Heart right ventricle (tissue), 16 donors: ENCODE measurements at places on chromosomes 1 and 21. TPM values are rescaled to one million over a fixed set of nuclear protein-coding genes. Genes with fewer than 3 reads are reported as not detected.

STYXL2 gene
- 351 TPM for total RNA-seq

DNA sequence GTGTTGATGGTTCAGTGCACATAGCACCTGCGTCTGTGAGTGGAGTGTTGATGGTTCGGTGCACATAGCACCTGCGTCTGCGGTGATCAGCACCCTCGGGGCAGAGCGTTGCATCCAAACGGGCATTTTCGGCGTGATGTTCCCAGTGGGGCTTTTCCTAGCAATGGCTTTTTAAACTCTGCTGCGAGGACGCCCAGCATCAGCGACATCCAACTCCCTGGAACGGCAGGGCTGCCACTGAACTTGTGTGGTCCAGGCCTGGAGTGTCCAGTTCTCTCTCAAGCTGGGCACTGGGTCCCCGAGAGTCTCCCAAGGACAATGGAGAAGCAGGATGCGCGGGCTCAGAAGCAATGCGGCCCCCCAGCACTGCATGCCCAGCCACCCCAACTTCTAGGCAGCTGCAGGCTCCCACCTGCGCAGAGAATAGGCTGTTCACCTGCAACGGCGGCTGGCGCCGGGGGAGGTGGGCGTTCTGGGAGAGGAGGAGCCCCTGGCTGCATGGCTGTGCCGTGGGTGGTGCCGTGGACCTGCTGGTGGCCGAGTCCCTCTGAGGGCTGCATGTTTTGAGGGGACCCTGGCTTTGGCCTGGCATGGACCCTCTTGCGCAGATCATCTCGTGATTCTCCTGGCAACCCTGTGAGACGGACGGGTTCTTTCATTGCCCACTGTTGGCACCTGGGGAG is 10.1 kb upstream of the C1orf174 start:
- no peaks in the 10 kb centered on the region for H3K36me3 ChIP-seq
- H3K27me3 ChIP-seq = peaks cover 33% of the 10 kb centered on the region
- no peak overlapping the region for H3K27ac ChIP-seq
- H3K4me3 ChIP-seq = no peak overlapping the region
- peaks cover 5% of the 10 kb centered on the region for H3K4me1 ChIP-seq

DNA sequence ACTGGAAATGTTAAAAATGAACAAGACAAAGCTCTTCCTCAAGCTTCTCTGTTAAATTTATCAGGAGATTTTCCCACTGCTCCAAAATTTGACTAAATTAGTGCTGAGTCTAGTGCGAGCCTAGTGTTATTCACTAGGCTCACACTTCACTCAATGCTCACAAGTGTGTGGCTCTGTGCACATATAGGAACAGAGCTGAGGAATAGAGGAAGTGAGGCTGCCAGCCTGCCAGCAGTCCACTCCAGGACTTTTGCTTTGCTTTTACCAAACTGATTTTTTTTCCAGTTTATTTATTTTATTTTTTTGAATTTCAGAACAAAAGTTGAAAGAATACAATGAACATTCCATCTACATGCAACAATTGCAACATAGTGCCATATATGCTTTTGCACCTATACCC is 87.2 kb downstream of the VAV3 start:
- no peaks in the 10 kb centered on the region for H3K36me3 ChIP-seq
- H3K4me1 ChIP-seq = peaks cover 3% of the 10 kb centered on the region
- H3K27ac ChIP-seq = no peak overlapping the region
- no peaks in the 10 kb centered on the region for H3K27me3 ChIP-seq
- H3K4me3 ChIP-seq = no peak overlapping the region
- no peak for DNase-seq

DNA sequence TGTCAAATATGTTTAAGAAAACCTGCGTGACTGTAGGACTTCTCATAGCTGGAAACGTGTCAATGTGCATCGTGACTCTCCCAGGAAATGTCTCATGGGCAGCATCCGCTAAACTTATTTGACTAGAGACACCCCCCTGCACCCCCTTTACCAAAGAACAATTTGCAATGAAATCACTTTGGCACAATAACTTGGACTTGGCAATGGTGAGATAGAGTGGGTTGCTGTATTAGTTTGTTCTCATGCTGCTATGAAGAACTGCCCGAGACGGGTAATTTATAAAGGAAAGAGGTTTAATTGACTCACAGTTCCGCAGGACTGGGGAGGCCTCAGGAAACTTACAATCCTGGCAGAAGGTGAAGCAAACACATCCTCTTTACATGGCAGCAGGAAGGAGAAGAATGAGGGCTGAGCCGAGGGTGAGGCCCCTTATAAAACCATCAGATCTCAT is 13.8 kb downstream of the CLDN14 start:
- no peak overlapping the region for H3K27ac ChIP-seq
- no peaks in the 10 kb centered on the region for H3K27me3 ChIP-seq
- no peaks in the 10 kb centered on the region for H3K36me3 ChIP-seq
- H3K4me1 ChIP-seq = no peaks in the 10 kb centered on the region

DNA sequence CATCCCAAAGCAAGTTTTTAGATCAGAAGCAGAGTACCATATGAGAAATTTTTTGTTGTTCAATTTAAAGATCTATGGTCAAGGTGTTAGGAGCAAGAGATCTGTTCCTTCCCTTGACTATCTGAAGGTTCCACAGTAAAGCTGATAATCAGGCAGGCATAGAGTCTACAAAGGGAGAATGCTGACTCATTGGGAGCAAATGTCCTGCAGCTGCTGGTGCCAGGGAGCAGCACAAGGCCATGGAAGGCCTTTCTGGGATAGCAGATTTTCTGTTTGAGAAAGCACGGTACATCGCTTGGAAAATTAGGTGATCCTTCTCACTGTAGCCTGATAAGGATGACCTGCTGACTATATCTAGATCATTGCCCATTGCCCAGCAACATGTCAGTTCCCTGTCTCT is 210.1 kb upstream of the C1orf87 start:
- no peaks in the 10 kb centered on the region for H3K27me3 ChIP-seq
- H3K4me3 ChIP-seq = no peak overlapping the region
- no peak for DNase-seq

DNA sequence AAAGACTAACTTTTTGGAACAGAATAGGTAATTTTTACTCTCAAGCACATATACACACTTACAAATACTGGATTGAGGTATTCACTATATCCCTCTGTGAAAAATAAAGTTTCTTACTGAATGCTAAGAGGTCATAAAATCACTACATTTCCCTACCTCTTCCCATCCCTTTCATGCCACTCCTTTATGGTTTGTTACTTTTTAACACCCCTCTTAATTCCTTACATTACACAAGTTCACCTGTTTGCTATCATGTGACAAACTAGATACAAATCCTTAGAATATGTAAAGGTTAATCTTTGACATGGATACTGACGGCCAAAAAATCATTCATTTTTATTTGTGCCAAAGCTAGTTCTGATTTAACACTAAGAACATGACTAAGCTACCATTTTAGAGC is 6.8 kb upstream of the DCAF6 start:
- H3K27ac ChIP-seq = no peak overlapping the region
- H3K27me3 ChIP-seq = no peaks in the 10 kb centered on the region
- H3K4me1 ChIP-seq = peaks cover 58% of the 10 kb centered on the region
- DNase-seq = no peak
- no peaks in the 10 kb centered on the region for H3K36me3 ChIP-seq

- no peak overlapping the region for H3K4me3 ChIP-seq
- H3K27ac ChIP-seq = no peak overlapping the region
- no peaks in the 10 kb centered on the region for H3K36me3 ChIP-seq
- no peaks in the 10 kb centered on the region for H3K4me1 ChIP-seq
- DNase-seq = no peak
Measured at GRCh38 chr1:162884831-162885230, 23.9 kb upstream of the CCDC190 start.
